Karpas-422 (cell line): ENCODE measurements at places on chromosomes 6 and 20.

- no peak for DNase-seq
Observed at GRCh38 chr6:155088856-155089255, 93.7 kb downstream of the TIAM2 start.

GRCh38 chr6:123896869-123897268 lies 93.2 kb downstream of the NKAIN2 start:
- no peak for DNase-seq

DNA sequence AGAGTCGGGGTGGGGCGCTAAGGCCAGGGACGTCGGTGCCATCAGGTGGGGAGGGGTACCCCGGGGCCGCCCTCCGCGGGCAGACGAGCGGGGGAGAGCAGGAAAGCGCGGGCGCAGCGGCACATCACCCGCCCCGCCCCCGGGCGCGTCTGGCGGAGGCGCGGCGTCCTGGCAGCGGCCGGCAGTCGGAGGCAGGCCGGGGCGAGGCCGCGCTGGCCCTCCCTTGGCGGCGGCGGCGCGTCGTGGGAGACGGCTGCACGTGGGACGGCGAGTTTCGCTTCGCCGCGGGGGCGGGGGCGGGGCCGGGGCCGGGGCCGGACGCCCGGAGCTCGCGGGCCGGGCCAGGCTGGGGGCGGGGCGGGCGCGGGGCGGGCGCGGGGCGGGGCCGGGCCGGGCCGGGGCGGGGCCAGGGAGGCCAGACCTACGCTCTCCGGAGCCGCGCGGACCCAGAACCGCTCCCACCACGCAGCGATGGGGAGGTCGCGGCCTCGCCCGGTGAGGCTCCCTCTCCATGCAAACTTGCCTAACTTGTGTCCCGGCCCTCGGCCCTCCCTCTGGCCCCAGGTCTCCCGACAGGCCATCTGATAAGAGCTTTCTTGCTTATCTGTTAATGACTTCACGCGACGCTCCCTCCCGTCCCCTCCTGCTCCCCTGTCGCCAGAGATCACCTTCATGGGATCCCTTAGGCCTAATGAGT lies 12.5 kb downstream of the ITPR3 start:
- peak; percentile 71 for DNase-seq

DNA sequence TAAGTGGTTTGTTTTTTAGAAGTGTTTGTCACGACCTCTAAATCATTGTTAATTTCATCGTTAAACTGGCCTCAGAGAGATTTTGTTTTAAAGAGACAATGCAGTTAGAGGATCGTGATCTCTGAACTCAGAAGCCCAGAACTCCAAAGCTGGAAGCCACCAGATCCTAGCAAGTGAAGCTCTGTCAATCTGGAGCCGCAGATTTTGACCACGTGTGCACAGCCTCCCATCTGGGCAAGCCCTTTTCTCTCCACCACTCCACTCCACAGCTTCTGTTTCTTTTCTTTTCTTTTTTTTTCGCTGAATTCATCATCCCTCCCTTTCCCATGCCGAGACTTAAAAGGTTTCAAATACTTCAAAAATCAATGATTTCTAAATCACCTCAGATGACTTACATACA lies 142.2 kb upstream of the ESR1 start:
- no peak for DNase-seq

DNA sequence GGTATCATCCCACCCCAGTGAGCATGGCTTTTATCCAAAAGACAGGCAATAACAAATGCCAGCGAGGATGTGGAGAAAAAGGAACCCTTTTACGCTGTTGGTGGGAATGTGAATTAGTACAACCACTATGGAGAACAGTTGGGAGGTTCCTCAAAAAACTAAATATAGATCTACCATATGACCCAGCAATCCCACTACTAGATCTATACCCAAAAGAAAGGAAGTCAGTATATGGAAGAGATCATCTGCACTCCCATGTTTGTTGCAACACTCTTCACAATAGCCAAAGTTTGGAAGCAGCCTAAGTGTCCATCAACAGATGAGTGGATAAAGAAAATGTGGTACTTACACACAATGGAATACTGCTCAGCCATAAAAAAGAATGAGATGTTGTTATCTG lies 5.9 kb upstream of the KIAA1755 start:
- DNase-seq = no peak

DNA sequence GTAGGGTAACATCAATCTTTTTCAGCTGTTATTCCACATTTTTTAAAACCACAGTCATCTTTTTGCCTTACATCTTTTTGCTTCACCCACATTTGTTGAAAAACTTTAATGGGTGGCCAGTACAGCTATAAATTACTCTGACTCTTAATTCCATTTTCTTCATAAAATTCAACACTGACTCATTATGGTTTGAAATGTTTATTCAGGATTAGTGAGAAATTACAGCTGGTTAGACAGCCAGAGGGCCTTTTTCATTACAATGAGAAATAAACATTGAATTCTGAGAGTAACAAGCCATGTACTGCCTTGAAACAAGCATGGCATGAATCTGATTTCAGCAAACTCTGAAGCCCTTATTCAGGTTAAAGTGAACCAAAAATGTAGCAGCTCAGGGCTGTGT lies 19.5 kb downstream of the NDUFAF4 start:
- DNase-seq = no peak

DNA sequence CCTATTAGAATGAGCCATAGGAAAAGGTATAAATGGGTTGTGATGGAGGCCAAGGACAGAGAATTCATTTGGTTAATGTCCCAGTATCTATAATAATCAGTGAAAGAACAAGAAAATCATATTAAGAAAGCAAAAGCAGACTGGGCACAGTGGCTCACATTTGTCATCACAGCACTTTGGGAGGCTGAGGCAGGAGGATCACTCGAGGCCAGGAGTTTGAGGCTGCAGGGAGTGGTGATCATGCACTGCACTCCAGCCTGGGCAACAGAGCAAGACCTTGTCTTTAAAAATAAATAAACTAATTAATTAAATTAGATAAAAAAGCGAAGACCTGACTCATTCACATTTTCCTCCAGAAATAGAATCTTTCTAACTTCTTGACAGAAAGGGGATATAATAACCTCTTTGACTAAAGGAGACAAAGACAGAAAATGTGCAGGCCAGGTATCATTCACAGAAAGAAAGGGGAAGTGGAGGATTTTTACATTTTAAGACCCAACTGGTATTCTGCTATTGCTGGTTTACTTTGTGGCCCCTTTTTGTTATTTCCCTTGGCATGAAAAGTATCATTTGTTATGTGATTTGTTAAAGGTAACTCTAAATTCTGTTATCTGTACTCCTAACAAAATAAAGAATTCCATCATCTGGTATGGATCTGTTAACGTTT lies 31.9 kb upstream of the MAPK13 start:
- no peak for DNase-seq

DNA sequence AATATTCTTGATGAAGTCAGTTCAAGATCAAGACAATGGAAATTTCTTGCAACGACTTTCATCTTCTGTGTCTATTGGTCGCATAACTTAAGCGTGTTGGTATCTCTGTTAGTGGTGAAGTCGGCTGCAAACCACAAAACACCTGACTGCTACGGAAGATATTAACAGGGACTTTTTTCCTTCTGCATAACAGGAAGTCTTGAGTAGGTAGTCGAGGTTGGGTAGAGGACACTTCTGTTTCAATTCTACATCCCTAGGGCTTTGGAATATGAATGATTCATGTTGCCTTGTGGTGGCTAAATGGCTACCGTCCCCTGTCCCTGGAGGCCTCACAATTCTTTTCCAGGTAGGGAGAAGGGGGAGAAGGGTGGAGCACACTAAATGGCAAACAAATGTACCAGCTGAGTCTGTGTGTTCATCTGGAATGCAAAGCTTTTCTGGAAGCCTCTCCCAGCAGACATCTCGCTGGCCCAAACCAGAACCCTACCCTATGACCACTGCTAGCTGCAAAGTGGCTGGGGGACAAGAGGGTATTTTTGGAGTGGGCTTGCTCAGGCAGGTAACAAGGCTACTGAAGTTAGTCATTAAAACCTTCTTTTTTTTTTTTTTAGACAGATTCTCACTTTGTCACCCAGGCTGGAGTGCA lies 34.6 kb upstream of the NKX2-2 start:
- DNase-seq = no peak

GRCh38 chr6:54516321-54516720 lies 208.1 kb downstream of the TINAG start:
- no peak for DNase-seq

DNA sequence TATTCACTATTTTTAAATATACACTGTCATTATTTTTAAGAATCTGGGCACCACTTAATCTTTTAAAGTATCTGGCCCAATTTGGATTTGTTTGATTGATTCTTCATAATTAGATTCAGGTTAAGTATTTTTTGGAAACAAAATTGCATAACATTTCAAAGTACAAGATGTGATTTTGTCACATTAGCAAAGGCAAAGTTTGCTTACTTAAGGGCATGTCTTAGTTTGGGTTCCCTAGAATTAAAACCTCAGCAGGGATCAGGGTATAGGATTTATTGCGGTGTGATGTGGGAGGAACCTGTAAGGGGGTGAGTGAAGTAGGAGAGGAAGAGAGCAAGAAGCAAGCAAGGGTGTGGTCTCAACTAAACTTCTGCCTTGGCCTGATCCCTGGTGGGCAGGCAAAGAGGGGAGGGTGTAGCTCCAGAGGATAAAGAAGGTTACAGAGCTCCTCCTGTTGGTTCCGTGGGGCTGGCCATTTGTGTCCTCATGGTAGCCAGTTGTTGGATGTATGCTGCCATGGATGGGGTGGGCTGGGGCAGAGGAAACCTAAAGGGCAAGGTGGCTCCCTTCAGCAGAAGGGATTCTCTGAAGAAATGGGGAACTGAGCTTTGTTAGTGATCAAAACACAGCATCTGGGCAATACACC lies 668.7 kb upstream of the SLC35B3 start:
- no peak for DNase-seq

DNA sequence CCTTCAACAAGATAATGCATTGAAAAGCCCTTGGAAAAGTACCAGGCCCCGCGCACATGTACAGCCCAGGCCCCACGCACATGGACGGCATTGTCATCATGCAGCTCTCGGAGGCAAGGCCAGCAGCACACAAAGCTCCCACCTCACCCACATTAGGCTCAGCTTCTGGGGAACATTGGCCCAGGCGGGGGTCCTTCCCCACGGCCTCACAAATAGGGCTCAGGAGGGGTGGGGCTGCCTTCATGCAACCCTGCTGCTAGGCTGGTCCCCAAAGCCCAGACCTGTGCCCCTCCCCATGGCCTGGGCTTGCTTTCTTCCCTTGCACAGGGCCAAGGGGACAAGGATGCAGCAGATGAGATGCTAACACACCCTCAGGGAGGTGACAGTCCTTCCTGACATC lies 26.7 kb downstream of the NPEPL1 start:
- DNase-seq = no peak

DNA sequence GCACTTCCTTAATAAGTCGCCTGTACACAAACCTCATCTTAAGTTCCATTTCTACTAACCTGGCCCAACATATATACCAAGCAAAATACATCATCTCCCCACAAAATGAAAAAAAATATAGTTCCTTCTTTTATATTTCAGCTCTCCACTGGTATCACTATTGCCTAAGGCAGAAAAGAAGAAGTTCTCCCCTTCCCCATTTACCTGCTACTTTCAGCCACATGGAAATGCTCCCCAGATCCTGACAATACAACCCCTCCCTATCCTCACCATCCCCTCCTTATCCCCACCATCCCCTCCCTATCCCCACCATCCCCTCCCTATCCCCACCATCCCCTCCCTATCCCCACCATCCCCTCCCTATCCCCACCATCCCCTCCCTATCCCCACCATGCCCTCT lies 175.7 kb downstream of the LINC00237 start:
- no peak for DNase-seq

DNA sequence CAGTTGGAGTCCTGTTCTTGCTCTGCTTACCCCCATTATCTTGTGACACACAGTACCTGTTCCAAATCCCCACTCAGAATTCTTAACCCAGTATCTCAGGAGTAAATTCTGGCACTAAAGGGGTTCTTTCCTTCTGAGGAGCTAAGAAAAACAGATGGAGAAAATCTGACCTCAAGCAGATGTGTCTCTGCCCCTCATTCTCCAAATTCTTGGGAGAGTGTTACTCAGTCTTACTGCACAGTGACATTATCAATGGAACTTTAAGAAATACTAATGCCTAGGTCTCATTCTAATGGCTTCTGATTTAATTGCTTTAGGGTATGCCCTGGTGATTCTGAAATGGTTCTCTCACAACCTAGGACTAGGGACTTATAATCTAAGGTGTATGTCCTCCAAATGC lies 40.6 kb upstream of the PTPRK start:
- DNase-seq = no peak

GRCh38 chr20:40848526-40848925 lies 159.5 kb upstream of the MAFB start:
- DNase-seq = no peak

DNA sequence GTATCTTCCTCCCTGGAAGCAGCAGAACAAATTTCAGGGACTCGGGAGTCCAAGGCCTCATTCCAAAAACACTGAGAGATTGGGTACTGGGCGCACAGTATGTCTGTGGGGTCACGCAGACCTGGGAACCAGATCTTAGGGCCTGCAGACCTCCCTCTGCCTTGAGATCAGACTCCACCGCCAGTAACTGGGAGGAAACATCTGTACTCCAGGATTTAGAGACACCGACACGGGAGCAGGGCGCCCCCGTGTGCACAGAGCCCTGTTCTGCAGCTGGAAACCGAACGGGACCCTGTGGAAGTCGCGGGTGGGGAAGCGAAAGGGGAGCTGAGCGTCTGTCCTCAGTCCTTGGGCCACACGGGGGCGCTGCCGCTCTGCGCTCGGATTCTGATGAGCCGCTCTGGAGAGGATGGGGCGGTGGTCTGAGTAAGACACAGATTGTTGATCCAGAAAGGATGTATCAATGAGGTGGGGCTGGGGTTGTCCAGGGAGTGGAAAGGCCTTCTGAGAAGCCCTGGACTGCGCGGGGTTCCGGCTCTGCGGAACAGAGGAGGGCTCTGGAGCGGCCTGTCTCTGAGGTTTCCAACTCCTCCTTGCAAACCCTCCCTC lies 35.7 kb upstream of the HLA-E start:
- peak; percentile 95 for DNase-seq

- no peak for DNase-seq
Observed at GRCh38 chr6:16769986-16770376, 8.7 kb upstream of the ATXN1 start.

- DNase-seq = no peak
Observed at GRCh38 chr6:111823831-111824607, 49.2 kb downstream of the FYN start.

DNA sequence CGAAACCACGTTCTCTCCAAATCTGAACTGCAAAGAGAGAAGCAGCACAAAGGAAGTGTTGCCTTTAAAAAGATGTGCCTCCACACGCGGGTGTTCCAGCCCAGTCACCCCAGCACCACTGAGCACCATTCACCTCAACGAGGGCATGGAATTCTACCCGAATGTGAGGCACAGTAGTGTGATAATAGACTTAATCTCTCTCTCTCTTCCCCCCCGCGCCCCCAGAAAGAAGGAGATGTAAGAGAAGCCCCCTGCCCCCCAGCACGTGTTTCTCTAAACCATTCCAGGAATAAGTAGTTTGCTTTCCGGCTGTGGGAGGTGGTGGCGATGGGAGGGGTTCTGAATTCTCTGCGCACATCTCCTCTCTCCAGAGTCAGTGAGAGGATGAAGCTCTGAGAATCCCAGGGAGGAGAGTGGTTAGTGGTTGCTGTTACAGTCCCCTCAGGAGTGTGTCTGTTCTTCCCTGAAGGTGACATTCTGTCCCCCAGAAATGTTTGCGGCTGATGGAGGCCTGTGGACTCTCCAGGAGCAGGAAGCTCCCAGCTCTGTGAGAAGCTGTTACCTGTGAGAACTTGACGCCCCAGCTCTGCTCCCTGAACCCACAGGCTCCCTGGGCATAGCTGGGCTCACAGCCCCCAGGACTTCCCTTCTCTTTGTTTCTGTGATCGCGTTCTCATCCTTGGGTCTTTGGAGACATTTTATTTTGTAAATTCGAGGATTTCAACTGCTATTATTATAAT lies 23.5 kb upstream of the IRF4 start:
- DNase-seq = no peak
